ENCODE measurements at places on chromosomes 16 and 17.
A peak's percentile ranks its signal among the peaks of the same experiment; 100 is the strongest.

DNA sequence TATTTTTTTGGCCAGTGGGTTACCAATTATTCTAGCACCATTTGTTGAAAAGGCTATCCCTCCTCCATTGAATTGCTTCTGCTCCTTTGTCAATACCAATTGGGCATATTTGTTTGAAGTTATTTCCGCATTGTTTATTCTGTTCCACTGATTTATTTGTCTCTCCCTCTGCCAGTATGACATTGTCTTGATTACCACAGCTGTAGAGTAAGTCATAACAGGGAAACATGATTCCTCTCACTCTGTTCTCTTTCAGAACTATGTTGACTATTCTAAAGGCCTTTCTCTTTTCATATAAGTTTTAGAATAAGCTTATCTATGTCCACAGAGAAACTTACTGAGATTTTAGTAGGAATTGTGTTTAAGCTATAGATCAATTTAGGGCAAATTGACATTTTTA lies 94.3 kb downstream of the MAP2K6 start:
- no peak for DNase-seq

DNA sequence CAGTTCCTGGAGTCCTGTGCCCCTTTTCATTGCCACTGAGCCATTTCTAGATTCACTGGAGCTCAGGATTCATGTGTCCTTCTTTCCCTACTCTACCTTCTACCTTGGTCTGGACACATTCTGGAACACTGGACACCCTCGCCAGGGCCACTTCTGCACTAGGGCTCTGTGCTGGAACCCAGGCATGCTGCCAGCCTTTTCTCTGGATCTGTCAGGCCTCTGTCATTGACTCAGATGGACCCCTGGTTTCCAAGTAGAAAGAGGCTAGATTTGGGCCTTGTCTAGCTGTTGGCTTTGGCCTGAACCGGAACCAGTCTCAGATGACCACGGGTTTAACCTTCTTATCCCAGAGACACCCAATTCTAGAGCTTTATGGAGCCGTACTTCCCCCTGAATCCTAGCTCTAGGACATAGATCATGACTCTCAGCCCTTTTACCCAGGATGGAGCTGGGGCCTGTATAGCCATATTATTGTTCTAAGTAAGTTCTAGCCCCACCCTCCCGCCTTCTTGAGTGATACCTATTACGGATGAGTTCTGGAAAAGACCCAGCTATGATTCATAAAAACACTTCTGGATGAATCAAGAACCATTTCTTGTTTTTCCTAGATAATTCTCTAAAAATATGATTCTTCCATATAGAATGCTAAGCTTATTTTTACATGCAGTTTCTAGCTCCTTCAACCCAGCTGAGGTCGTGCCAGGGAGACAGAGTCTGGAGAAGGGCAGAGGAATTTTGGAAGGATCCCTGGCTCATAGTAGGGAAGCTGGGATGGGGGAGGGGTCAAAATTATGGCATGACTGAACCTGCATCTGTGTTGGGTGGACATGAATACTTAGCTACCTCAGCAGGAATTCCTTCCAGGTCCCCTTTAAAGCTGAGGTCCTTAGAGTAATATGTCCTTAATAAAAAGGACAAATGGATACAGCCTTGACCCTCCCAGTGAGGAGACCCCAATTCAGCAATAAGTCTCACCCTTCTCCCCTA lies 1.1 kb upstream of the CHRNB1 start:
- DNase-seq: no peak

DNA sequence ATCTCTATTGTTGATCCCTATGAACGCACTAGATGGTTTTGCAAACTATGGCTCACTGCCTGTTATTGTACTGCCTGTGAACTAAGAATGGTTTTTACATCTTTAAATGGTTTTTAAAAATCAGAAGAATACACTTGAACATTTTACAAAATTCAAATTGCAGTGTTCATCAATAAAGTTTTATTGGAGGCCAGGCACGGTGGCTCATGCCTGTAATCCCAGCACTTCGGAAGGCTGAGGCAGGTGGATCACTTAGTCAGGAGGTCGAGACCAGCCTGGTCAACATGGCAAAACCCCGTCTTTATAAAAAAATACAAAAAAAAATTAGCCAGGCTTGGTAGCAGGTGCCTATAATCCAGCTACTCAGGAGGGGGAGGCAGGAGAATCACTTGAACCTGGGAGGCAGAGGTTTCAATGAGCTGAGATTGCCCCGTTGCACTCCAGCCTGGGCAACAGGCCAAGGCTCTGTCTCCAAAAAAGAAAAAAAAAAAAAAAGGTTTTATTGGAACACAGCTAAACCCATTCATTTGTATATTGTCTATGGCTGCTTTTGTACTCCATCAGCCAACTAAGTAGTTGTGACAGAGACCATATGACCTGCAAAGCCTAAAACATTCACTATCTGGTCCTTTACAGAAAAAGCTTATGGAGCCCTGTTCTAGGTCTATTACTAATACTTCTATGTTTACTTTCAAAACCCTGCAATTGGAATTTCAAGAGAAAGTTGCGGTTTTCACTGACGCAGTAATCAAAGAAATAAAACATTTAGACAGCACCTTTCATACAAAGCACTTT lies 18.9 kb downstream of the IKZF3 start:
- no peak for DNase-seq

DNA sequence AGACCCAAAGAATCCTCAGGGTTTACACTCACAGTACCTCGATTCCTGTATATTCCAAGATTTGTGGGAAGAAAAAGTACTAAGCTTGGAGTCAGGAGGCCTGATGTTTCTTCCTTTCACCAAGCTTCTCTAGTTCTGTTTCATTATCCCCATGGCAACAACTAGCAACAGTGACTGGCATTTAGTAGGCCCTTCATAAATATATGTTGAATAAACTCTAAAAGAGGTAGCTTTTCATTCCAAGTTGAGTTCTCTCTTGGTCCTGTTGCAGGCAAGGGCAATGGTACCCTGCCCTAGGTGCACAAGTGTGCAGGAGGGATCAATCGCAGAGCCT lies 527 bp upstream of the UBE2Z start:
- DNase-seq: peak; percentile 3

GRCh38 chr17:65079489-65079900 lies 23.0 kb upstream of the GNA13 start:
- no peak for DNase-seq

DNA sequence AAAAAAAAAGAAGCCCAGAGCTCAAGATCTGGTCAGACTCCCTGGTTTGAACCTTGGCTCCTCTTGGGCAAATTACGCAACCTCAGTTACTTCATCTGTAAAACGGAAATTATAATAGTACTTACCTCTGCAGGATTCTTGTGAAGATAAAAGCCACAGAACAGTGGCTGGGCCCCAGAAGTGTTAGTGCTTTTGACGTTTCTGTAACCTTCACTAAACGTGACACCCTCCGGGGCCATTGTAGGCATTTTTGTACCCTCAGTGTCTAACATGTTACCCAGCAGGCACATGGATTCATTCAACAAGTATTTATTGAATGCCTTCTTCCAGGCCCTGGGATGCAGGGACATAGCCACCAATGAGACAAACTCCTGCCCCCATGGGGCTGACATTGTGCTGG lies 58.0 kb downstream of the PITPNC1 start:
- DNase-seq: peak; percentile 72

DNA sequence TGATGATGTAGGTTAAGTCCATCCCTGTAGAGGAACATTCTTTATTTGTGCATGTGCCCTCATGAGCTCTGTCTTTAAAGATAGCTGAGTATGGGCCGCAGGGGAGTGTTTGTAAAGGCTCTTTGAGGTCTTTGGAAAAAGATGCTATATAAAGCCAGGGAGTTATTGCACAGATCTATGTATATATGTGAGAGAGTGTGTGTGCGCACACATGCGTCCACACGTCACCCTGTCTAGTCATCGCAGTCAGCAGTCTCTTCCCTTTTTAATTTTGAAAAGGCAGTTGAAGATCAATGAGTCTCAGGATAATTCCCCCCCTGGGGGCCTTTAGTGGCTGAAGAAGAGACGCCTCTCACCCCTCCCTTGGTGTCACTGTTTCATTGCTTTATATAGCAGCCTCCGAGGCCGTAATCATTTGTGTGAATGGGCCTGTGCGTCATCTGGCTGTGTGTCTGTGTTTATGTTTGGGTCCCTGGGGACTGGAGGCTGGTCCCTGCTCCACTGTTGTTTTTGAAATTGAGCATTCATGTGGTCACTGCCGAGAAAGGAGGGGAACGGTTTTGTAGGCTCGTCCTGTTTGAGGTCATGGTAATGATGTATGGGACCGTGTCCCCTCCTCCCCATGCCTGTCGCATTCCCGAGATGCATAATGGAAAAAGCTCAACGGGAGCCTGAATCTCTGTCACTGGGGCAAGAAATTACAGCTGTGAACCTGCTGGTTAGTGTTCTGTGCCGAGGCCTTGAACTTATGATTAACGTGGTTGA lies 143.9 kb downstream of the SNX29 start:
- DNase-seq: no peak

DNA sequence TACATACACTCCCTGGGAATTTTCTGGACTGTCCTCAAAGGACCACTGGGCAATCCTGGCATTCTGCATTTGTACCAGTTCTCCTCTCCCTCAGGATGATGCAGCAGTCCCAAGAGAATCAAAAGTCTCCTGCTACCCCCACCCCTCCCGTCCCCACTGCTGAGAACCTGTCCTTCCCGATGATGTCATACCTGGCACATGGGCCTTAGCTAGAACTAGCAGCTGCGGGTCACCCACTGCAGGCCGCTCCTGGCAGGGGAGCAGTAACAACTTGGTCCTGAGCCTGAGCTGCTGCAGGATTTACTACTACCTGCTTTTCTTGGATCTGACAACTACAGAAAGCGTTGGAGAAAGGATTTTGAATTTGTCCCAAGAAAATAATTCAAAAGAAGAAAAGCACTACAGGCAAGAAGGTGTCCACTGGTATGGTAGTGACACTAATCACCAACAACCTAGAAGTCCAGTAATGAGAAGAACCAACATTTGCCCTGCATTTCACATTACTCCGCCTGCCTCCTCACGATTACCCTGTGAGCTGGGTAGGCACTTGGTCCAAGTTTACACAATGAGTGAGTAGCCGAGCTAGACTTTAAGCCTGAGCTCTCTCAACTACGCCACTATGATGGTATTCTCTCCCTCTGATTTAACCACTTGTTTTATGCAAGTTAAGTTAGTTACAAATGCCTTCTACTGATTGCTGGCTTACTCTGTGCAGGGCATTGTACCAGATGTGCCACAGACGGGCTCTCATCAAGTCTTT lies 55.3 kb upstream of the ETV4 start:
- DNase-seq: no peak

DNA sequence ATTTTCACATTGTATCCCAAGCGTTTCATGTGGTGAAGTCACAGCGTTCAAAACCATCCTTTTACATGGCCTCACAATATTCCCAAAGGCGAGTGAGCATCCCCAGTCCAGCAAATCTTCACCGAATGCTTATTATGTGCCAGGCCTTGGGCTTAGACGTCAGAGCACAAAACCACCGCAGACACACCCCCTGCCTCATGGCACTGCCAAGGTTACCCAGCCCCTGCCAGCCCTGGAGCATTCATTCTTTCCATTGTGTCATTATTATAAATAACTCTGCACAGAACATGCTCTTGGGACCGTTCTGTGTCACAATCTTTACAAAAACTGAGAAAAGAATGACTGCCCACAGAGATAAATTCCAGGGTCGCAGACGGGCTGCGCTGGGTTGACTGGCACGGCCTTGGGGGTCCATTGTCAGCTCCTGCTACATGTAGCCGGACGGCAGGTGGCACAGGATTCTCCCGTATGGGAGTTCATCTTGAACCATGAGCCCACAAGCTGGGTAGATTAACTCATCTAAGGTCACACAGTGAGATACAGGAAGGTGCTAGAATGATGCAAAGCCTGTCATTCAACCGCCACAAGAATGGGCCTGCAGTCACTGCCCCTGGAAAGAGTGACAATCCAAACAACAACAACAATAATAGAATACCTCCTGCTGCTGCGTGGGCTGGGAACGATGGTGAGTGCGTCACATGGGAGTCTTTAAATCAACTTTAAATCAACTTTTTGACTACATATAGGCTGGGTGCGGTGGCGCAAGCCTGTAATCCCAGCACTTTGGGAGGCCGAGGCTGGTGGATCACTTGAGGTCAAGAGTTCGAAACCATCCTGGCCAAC lies 4.5 kb upstream of the NECAB2 start:
- DNase-seq: no peak

- DNase-seq: no peak
Observed at GRCh38 chr17:45794840-45795239, 10.7 kb downstream of the CRHR1 start.

GRCh38 chr17:82734987-82735866 lies at the start of gene FN3K:
FN3K (plus strand) TSS chr17:82735615; CDS start chr17:82735637, 22 bp downstream.
- DNase-seq: peak; percentile 18

DNA sequence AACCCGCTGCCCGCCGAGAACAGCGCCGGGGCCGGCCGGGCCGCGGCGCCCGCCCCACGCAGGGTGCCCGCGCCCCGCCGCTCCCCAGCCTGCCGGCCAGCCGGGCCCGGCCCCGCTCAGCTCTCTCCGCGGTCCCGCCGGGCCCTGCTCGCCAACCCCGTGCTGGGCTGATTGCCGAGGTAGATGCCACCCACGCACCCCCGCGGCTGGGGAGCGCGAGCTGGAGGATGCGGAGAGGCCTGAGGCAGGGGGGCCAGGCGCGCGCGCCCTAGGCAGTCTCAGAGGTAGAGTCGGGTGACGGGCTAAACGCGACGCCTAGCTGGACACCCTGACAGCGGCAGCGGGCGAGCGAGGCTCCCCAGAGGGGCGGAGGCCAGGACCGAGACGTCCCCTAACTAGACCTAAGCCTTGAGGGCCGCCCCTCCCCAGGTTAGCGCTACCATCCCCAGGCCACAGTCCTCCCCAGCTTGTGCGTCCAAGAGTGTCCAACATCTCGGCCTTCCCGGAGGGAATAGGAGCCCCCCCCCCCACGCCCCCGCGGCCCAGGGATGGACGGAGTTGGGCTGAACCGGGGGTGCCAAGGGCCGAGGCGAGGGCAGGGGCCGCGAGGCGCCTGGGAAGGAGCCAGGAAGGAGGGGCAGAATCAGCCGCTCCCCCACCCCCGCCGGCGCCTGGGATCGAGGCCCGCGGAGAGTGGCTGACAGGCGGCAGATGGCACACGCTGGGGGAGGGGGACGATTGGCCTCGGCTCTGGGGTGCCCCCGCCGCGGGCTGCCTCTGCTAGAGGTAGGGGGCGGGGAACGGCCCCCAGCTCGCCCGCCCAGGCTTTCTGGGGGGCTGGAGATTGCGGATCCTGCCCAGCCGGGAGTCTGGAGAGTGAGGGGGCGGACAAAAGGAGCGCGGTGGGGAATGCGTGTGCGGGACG lies 2.5 kb upstream of the ZNF423 start:
- DNase-seq: no peak

DNA sequence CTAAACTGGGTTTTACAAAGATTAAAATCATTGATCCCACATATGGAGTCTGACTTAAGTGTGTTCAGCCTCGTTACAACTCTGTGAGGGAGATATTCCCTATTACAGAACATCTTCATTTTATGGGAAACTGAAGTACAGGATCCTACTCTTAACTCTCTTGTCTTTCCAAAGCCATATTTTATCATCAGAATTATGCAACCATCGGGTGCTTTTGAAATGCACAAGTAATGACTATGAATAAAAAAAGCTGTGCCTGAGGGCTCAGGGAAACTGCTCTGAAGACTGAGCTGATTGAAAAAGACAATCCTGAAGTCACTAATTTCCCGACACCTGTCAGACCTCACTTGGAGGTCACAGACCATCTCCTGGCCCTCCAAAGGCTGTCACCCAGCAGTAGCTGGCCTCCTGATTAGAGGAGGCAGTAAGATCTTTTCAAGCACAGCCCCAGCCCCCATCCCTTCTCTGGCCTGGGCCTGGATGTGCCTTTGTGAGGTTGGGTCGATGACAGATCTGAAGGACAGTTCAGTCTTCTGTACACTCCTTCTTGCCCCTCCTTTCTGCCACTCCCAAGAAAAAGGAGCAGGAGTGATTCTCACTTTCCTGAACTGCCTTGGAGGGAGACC lies 5.6 kb downstream of the AKAP1 start:
- DNase-seq: no peak

- no peak for DNase-seq
Observed at GRCh38 chr16:4407543-4408322, 8.7 kb downstream of the CORO7 start.
